ENCODE measurements at places on chromosomes 1 and 21.

DNA sequence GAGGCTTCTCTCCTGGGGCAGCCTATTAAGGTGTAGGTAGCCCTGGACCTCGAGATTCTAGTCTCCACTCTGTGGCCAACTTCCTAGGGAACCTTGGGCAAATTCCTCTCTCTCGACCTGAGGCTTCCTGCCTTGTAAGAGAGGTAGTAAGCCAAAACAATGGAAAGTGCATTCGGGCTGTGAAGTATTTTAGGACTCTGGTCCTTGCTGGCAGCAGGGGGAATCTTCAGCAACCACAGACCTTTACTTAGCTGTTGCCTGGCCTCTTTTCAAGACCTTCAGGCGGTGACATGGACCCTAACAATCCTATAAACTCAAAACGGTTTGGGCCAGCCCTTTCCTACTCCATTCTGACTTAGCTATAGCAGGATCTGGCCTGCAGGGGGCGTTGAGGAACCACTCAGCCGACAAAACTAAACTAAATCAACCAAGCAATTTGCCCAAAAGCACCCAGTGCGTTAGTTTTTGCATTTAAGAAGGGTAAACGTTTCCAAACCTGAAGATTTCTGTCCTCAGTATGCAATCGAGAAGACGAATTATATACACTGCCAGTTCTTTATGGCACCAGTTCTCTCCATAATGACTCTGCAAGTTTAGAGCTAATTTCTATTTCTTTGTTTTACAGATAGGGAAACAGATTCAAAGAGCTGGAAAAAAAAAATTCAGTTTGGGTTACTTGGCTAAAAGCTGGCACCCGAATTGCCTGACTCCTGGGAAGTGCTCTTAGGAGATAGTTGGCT is 10.9 kb upstream of the SESN2 start:
- peak; percentile 80 for DNase-seq

GRCh38 chr21:43367296-43367695 is 59.6 kb downstream of the SIK1 start:
- DNase-seq, result no peak

DNA sequence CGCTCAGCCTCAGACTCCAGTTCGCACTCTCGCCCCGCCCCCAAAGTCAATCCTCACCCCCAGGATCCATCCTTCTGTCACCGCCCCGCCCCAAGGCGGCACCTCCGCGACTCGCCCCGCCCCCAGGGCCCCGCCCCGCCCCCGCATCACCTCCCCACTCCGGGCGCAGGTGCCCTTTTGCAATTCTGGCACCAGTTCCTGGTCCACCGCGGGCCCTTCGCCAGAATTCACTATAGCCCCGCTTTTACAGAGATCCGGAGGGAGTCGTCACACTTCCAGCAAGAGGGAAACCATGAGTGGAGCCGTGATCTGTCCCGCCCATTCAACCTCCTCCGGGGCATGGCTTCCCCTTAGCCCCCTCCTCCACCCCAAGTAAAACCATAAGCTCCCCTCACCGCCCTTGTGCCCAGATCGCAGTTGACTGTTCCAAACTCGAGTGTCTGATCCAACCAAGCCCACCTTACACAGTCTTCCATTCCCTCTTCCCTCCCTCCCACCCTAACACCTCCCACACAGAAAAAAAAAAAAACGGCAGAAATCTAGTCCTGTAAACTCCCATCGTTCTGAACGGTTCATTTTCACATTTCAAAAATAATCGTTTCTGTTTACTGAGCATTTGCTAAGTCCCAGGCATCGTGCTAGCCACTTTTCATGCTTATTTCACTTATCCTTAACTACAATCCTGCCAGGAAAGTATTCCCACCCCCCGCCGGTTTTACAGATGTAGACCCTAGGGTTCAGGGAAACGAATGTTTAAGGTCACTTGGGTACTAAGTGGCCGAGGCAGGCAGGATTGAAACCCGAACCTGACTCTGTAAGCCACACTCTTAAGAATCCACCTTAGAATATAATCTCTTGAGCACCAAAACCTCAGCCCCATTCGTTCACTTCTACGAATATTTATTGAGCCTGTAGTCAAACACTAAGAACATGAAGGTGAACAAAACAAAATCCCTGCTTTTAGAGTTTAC is 1.3 kb upstream of the DNAJC16 start:
- DNase-seq, result no peak

GRCh38 chr21:29712818-29713217 is 227.0 kb downstream of the GRIK1 start:
- DNase-seq, result no peak

GRCh38 chr1:99691175-99691574 is 45.3 kb downstream of the PALMD start:
- no peak for DNase-seq

- no peak for DNase-seq
These were observed 120.6 kb upstream of the KCNJ15 start for GRCh38 chr21:38136201-38136600.

GRCh38 chr1:167482184-167482583 is 36.1 kb downstream of the CD247 start:
- DNase-seq, result peak; percentile 44

- no peak for DNase-seq
These were observed 11.6 kb upstream of the POFUT2 start for GRCh38 chr21:45299026-45299863.

DNA sequence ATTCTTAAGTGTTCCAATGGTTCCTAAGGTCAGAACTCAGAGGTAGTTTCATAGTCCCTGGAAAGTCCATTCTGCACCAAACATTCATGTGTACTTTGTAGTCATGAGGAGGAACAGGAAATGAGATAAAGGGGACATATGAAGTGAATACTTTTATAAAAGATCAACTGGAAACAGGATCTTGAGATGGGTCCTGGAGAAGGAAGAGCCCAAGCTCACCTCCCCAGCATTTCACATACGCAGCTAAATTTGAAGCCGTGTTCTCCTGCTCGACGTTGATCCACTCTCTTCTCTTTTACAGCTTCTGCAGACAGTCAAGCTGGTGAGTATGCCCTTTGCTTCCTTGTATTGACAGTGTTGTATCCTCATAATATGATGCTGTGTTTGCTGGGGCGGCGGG is 429 bp downstream of the FCGR2A start:
- DNase-seq, result no peak

DNA sequence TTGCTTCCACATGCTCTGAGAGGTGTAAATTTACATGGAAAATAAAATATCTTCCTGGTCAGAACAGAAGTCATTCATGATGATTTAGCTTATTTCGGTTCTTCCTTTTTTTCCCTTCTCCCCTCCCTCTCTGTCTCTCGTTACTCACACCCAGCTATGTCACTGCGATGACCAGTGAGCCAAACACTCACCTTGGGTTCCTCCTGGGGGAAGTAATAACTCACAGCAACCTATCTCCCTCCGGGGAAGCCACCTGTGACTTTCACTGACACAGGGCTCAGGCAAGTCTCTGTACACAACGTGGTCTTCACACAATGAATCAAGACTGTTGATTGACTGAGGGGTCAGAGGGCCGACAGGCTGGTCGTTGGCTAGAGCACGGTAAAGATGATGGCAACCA is 135.3 kb upstream of the VANGL1 start:
- DNase-seq, result no peak

Measured in activated T-cell treated with anti-CD3 and anti-CD28 coated beads for 1 hour (primary cell).